ENCODE measurements at places on chromosomes 16 and 17. TPM values are rescaled to one million over a fixed set of nuclear protein-coding genes. Genes with fewer than 3 reads are reported as not detected.

Gene SPEM2
- not detected for total RNA-seq

GRCh38 chr17:750431-751037, 1.5 kb downstream of the GEMIN4 start:
- no peak for DNase-seq

DNA sequence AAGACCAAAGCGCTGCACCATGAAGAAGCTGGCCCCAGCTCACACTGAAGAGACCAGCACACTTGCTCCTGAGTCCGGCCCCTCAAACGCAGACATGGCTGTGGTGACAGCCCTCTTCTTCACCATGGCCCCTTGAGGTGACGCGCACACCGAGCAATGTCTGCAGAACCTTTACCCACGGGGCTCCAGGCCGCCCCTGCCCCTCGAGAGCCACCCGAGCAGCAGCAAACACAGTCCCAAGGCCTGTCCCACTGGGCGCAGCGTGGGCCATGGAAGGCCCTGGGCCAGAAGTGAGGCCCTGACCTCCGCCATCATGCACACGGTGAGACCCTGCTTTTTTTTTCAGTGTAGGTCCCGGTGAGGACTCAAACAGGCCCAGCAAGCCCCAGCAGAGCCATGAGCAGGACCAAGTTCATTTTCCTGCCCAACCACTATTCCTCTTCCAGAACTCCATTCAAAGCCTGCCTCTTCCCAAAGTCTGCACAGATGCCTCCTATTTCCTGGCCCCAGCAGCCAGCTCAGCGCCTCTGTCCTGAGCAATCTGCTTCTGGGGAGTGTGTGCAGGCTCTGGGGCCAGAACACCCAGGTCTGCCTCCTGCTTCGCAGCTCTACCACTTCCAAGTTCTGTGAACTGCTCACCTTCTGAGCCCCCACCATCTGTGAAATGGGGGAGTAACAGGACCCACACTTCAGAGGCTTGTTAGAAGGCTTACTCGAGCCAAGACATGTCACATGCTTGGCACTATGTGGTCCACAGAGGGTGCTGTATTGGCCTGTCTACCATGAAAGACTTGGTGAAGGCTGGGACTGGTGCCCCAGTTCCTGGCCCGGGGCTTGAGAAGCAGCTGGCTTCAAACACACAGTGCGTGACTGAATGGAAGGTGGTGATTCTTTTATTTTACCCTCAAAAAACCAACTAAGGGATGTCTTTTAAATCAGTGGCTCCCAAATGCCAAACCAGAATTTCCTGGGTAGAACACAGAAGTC, 35.7 kb upstream of the GSG1L start:
- DNase-seq: no peak

Gene NXPH3
- total RNA-seq: 0.53 TPM

GRCh38 chr17:5896215-5896614, 174.0 kb upstream of the WSCD1 start:
- DNase-seq: no peak

Gene HCRT
- total RNA-seq: not detected

DNA sequence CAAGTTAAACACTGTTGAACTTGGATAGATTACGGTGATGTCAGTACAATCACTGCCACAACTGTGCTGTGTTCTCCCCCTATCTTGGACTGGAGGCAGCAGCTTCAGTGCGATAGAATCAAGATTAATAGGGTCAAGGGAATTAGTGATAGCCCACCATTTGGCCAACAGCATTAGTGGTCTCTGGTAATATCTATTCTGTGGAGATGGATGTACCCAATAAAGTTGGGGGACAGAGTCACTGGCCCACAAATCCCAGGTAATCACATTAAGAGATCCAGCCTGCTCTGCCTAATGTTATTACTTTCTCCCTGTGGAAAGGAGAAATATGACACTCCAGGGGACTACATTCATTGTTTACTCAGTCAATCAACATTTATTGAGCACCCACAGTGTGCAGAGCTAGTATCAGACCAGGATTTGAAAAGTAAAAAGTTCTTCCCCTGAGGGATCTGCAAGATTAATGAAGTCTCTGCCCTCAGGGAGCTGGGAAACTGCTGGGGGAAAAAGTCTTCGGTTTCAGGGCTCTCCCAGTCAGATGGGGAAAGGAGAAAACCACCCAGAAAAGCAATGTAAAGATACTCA, 23.6 kb upstream of the ATP5MC1 start:
- DNase-seq: no peak

Gene TMEM220
- 4.7 TPM for total RNA-seq

- no peak for DNase-seq
Measured at GRCh38 chr17:35404360-35404759, 27.9 kb downstream of the SLFN12 start.

DNA sequence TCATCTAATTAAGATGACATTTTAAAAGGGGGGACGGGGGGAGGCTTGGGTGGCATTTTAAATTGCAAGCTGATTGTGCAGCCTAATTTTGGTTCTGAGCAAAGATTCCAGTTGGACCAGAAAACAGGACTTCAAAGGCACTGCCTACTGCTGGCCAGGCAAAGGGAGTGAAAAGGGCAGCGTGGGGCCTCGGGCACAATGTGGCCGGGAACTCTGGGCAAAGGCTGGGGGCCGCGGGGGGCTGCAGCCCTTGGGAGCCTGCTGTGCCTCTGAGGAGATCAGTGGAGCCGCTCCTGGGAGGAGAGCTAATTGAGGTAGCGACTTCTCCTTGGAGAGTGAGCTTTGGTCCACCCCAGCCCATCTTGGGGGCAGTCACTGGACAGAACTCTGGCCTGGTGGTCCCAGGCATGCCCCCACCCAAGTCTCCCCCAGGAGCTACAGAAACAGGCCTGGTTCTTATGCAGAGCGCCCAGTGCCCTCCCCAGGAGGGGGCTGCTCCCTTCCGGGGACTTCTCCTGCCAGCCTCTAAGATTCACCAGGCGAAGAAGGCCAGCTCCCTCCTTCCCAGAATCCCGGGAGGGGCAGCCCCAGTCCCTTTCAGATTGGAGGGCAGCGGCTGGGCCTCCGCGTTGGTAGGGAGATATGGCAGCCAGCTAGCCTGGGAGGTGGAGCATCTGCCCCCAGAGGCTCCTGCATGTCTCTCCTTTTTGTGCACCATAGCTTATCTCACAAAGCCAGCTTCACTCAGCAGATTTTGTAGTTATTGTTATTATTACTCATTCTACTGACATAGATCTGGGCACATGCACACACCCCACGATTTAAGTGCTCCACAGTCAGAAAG, 115.6 kb downstream of the GNAO1 start:
- no peak for DNase-seq

- DNase-seq: no peak
Measured at GRCh38 chr16:66517586-66518263, 32.2 kb downstream of the TK2 start.

DNA sequence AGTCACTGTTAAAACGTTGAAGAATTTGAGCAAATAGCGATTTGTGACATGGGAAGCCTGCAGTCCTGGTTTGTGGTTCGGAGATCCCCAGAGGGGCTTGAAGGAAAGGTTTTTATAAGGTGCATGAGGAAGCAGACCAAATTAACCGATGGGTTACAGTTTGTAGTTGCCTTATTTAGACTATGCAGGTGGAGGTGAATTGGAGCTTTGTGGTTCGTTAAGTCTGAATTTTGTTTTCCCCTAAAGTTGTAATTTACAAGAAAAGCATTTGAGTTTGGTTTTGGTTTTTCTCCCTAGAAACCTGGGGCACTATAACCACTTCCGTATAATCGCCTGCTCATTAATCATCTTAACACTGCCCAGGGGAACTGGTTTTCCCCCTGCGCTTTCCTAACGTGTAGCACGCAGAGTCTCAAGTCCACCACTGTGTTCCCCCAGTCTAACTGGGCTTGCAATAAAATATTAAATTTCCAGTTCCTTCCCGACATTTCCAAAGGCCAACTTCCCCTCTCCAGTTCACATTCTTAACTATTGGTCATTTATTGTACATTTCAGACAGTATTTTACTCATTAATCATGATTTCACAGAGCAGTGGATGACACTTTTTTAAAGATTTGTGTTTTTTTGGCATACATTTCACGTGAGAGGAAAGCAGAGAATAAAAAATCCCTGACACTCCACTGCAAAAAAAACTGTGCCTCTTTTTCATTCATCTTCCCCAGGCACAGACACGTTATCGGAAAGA, 932 bp downstream of the ZNF267 start:
- DNase-seq: no peak

DNA sequence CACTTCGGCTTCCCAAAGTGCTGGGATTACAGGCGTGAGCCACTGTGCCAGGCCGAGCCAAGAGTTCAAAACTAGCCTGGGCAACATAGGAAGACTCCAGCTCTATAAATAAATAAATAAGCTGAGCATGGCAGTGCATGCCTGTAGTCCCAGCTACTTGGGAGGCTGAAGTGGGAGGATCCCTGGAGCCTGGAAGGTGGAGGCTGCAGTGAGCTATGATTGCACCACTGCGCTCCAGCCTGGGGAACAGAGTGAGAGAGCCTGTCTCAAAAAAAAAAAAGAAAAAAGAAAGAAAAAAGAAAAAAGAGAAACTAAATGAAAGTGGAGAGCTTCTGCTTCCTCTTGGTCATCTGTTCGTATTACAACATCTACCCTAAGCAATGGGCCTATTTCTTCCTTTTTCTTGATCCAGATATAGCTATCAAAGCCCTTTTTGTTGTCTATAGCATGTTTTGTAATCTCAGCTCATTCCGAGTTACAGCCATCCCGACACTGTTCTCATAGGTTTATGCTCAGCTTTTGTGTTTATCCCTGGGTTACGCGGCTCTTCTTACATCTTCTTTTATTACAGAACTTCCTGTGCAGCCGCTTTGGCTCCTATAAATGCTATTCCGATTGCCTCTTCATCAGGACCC, 14.1 kb upstream of the MAPK3 start:
- DNase-seq: no peak

GRCh38 chr17:61404913-61405685, 5.5 kb downstream of the TBX2 start:
- no peak for DNase-seq
